ENCODE measurements at places on chromosomes 7 and 10.

DNA sequence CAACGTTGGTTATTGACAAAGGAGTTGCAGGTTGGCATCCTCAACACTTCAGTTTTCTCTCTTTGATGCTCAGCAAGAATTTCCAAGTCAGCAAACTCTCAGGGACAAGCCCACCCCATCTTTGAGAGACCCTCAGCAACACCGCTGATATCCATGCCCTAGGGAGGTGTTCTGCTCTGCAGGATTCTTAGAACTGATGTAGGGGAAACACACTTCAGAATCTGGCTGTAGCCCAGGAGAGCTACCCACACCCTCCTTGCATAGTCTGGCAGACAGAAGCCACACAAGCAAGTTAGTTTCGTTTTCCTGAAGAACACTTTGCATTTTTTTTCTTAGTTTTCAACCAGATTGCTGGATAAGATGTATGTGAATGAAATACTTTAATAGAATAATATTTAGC, 822 bp downstream of the SAMD9L start:
- no peak for DNase-seq

DNA sequence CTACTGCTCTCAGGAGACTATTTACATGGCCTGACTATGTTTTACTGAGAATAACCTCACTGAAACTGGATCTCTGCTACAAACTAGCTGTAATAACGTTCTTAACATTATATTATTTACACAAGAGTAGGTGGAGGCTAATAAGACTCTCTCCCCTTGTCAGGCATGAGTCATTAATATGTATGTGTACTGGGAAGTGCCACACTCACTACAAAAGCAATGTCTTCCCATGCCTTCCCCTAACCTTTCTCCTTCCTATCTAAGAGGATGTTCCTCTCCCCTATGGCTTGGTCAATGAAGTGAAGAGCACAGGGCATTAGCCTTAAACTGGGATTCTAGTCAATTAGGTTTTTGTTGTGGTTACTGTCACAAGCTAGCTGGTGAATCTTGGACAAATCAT, 147.9 kb downstream of the DGKB start:
- DNase-seq = no peak

- peak; percentile 30 for DNase-seq
Observed at GRCh38 chr7:123492485-123492884, 41.9 kb downstream of the IQUB start.

- no peak for DNase-seq
Observed at GRCh38 chr10:50497758-50498157, 126.0 kb downstream of the SGMS1 start.

DNA sequence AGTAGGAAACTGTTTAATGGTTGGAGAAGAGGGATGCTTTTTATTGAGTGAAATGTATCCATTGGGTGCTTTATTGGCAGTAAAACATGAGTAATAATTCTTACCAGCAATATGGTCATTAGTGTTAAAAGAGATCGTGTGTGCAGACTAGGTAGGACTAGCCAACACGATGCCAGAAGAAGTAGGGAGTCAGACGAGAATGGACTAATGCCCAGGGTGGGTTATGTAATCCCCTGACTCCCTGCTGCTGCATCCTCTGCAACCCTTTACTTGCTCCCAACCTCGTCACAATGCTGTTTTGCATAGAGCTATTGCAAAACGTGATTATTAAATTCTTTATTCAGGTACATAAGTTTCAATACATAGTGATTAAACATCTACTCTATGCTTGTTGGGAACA, 1213.7 kb downstream of the GATA3 start:
- peak; percentile 17 for DNase-seq

GRCh38 chr7:35250941-35251340, 3.0 kb downstream of the TBX20 start:
- no peak for DNase-seq

DNA sequence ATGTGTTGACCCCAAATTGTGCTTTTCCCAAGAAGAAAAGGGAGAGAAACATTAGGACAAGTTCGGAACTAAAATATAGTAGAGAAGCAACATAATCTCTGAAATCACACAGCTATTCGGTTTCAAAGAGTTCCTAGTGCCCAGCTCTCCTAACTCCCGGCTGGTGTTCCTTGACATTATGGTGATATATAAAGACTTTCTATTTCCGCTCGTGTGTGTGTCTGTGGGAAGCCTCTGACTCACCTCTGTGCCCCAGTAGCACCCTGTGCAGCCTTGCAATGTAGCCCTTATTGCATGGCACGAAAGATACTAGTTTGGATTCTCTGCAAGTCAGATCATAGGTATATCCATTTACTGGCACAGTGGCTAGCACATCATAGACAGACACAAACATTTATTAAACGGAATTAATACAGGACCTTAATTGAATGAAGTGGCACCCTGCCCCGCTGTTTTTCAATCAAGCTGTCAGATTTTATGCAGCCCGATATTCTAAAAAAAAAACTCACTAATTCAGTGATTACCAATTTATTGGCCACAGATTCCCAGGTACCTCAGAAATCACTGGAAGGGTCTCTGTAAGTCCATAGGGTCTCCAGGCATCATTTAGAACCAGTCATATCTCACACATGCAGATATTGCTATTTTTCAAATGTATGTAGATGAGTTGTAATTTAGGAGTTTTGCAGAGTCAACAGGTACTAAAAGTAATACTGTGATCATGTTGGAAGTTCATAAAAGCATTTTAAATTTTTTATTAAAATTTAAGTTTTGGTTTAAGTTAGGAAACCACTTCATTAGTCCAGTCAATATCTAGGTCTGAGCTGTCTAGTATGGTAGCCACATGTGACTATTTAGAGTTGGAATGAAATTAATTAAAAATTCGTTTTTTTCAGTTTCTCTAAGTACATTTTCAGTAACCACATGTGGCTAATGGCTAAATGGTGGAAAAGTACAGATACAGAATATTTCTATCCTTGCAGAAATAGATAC, 43.3 kb downstream of the SFTPD start:
- no peak for DNase-seq

DNA sequence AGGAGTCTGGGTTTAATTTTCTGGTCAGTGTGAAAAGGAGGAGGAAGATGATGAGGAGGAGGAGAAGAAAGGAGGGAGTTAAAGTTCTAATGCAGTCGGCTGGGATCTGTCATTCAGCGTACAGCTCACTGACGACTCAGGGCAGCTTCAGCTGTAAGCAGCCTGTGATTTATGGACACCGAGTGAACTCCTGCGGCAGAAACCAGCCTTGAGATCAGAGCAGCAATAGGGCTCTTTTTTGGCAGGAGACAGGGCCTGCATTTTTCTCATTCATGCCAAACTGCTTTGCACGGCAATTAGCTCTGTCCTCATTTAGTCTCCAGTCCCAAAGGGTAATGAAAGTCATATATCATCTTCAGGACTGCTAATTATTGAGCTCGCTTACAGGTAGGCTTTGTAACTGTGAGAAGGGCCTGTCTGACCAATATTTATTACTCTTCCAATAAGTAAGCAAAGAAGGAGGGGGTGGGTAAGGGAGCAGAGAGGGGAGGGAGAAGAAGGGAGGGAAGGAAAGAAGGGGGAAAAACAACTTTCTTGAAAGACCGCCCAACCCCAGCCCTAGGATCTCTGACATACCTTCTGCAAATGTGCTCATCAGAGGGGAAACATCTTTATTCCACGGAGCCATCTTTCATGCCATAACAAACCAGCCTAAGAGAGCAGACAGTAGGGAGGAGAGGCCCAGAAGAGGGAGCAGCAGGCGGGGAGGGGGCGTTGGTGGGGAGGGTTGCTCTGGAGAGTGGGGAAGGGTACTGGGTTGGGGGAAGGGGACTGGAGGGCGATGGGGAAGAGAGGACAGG, 48.1 kb upstream of the COMTD1 start:
- peak; percentile 22 for DNase-seq

DNA sequence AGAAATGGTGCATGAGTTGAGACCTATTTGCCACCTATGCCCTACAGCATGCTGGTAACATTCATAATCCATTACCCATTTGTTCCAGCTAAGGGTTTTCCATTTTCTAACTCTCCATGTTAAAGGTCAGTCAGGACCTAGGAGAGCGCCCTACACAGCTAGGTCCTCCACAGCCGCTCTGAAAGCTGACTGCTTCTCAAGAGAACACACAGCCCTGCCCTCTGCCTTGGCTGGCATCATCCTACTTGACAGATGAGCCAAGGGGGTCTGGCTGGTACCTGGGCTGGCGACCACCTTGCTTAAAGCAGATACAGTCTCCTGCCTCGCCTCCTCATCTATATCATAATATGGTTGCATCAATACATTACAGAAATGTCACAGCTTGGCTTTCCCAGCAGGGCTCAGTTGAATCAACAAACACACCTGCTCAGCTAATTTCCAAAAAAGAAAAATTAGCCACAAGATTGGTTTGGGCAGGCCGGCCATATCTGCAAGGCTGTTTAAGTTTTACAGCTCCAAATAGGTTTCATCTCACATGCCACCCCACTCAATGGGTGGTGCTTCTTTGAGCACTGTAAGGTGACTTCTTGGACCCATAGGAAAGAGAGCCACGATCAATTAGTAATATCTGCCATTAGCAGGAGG, 17.3 kb downstream of the TLL2 start:
- peak; percentile 60 for DNase-seq

DNA sequence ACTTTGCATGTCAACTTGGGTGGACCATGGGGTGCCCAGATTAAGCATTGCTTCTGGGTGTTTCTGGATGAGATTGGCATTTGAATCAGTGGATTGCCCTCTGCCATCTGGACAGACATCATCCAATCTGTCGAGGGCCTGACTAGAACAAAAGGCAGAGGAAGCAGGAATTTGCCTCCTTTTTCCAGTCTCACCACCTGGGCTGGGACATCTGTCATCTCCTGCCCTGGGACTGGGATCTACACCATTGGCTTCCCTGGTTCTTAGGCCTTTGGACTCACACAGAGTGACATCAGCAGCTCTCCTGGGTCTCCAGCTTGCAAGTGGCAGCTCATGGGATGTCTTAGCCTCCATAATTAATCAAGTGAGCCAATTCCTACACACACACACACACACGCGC, 10.3 kb downstream of the SLC13A4 start:
- DNase-seq = no peak

DNA sequence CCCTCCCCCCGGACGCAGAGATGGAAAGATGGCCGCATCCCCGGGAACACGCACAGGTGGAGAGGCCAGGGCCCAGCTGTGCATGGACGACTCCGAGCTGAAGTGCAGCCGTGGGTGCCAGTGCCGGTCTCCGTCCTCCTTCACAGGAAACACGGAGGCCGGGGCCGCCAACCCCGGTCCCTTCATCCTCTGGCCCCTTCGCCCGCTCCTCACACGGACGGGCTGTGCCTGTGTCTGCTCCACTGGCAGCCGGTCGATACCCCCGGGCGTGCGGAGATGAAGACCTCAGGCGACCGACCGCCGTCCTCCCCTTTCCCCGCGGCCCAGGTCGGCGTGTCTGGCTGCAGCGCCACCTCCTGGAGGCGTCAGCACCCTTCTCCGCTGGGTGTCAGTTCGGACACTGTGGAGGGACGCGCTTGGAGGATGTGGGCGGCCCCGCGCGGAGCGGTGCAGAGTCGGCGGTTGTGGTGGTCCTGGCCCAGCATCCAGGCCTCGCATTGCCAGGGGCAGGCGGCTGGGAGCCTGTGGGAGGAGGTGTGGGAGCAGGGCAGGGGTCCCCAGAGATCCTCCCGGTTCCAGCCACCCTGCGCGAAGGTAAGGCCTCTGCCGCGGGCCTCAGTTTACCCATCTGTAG, 9.9 kb downstream of the ZNF511 start:
- DNase-seq = peak; percentile 93

- no peak for DNase-seq
Observed at GRCh38 chr7:26370011-26370410, 78.3 kb downstream of the SNX10 start.

GRCh38 chr10:77305650-77306632, 331.7 kb downstream of the KCNMA1 start:
- no peak for DNase-seq

DNA sequence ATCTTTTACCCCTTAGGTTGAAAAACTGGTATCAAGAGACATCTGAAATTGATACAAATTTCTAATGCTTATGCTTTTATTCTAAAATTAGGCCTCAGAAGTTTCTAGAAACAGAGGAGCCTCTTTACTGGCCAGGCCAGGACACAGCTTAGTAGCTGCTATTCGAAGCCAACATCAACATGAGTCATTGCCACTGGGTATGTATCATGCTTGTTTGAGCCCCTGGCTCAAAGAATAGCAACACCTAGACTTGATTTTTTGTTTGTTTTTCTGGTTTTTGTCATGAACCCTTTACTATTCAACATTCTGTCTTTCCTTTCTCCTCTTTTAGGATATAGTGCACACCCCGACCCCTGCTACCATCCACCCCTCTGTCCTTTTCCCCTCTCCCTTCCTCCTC, 90.9 kb upstream of the STK17A start:
- DNase-seq = no peak

DNA sequence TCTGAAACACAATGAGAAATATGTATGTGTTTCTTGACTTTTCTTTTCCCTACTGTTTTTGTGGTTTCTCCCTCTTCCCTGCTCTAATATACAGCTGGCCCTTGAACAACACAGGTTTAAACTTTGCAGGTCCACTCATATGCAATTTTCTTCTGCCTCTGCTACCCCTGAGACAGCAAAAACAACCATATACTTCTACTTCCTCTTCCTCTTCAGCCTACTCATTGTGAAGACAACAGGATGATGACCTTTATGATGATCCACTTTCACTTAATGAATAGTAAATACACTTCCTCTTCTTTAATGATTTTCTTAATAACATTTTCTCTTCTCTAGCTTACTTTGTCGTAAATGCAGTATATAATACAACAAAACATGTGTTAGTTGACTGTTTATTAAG, 35.0 kb upstream of the DGKB start:
- no peak for DNase-seq

GRCh38 chr10:93383562-93383981, 98.6 kb downstream of the MYOF start:
- DNase-seq = no peak

DNA sequence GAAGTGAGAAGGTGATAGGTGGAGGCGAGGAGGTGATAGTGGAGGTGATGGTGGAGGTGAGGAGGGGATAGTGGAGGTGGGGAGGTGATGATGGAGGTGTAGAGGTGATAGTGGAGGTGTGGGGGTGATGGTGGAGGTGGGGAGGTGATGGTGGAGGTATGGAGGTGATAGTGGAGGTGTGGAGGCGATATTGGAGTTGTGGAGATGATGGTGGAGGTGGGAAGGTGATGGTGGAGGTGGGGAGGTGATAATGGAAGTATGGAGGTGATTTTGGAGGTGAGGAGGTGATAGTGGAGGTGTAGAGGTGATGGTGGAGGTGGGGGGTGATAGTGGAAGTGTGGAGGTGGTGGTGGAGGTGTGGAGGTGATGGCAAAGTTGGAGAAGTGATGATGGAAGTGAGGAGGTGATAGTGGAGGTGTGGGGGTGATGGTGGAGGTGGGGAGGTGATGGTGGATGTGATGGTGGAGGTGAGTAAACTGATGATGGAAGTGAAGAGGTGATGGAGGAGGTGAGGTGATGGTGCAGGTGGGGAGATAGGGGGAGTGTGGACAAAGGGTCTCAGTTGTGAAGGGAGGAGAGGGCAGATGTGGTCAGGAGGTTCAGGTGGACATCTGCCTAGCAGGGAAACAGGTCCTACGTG, 36.6 kb downstream of the ADCY1 start:
- no peak for DNase-seq

Measured in H7 (cell line).